ENCODE measurements at places on chromosomes 1 and 21.

- DNase-seq: peak; percentile 72
These were observed 34.4 kb downstream of the CAPZB start for GRCh38 chr1:19450811-19451515.

DNA sequence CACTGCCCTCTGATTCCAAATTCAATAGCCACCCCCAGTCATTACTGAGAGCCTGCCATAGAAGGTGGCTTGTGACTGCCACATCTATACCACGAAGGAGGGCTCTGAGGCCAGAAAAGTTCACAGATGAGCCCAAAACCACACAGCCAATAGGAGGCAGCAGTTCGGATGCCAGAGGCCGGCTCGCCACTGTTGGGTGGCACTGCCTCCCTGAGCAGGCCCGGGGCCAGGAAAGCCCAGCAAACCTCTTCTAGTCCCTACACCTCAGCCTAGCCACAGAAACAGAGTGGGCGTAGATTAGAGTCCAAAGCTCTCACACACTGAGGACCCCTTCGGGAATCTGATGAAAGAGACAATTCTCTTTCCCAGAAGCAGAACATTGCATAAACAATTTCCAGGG lies 5.9 kb upstream of the CAMK2N1 start:
- DNase-seq: no peak

DNA sequence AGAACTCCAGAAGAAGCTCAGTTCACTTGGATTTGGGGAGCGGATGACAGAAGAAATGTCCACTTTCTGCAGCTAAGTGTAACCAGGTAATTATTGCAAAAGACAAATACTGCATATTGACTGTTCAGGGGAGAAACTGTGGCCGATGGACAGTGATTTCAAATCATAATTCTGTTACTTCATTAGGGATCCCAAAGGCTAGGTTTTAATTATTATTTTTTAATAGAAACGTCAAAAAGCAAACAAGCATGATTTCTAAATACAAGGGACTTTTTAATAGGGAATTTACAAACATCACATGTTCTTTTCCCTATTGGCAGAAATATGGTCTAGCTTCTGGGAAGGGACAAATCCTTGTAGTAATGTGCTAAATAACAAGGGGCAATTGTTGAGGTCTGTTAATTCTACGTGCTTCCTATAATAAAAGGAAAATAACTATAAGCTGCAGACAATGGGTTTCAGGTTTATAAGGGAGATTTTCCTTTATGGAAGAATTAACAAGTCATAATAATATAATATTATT lies 15.5 kb downstream of the DIPK1A start:
- DNase-seq: no peak

DNA sequence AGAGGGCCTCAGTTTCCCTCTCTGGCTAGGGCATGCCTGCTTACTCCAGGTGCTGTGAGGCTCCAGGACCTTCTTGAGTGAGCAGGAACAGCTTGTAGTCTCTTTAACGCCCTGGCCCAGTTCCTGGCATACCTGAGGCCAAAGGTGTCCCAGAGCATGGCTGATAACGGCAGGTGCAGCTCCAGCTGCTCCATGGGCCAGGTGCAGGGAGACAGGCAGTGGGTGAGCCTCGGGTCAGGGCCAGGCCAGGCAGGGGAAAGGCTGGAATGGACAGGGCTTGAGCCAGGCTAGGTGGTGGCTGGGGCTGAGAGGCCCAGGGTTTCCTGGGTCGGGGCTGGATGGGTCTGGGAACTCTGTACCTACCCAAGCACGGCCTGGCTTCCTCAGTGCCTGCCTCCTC lies 18.3 kb downstream of the EDN2 start:
- no peak for DNase-seq

DNA sequence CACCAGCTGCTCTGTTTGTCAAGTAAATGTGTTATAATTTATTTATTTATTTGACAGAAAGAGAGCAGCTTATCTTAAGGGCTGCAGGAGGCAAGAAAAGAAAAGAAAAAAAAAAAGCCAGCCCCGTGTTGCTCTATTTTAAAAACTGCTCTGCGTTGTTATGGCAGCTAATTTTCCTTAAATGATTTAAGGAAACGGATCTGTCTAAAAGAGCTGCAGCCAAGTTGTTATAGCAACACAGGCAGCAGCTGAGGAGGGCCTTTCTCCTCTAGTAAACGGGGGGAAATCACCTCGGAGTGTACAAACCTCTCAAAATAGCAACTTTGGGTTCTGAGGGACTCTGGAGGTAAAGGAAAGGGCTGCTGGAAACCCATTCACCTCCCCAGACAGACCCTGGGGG lies 149.2 kb downstream of the BEND5 start:
- DNase-seq: peak; percentile 80

- peak; percentile 15 for DNase-seq
These were observed 15.9 kb upstream of the SRSF4 start for GRCh38 chr1:29197590-29197924.

DNA sequence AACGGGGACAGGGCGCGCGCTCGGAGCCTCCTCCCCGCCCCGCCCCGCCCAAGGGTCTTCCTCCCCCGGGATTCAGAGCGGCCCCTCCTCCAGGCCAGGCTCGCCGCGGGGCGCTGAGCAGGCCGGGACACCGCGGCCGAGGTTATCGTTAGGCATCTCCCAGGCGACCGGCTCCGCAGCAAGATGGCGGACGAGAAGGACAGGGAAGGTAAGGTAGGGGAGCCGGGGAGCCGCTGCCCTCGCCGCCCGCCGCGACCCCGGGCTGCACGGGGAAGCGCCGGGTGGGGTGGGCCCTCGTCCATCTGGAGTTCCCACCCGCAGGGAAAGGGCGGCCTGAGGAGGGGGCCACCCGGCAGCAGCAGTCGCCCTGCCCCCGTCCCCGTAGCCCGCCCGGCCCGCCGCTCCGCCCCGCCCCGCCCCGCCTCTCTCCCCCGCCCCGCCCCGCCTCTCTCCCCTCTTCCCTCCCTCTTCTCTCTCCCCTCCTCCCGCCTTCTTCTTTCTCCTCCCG lies 105.9 kb upstream of the HNRNPU start:
- peak; percentile 93 for DNase-seq

- no peak for DNase-seq
These were observed 19.4 kb upstream of the KCNAB2 start for GRCh38 chr1:6026095-6026809.

- DNase-seq: no peak
These were observed 74.1 kb downstream of the GADD45A start for GRCh38 chr1:67759066-67759465.

DNA sequence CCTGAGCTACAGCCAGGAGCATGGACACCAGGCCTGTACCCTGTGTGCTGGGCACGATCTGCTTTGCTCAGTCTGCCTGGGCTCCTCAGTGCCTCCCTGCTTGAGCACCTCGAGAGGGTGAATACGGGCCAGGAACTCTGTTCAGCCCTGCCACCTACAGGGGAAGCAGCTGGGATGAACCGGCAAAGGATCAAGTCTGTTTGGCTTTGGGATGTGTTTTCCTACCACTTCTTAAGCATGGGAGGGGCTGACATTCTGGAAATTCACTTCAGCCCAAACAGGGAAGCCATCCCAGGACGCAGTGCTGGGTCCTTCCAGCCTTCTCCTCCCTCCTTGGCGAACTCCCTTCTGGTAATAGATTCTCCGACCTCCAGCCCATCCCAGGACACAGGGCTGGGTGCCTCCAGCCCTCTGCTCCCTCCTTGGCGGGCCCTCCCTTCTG lies 55.8 kb upstream of the SELENON start:
- peak; percentile 85 for DNase-seq

GRCh38 chr1:243507001-243507671 lies 251.3 kb downstream of the SDCCAG8 start:
- DNase-seq: peak; percentile 53

- DNase-seq: no peak
These were observed 2.2 kb upstream of the TOR1AIP2 start for GRCh38 chr1:179879797-179880196.

GRCh38 chr1:33740040-33740744 lies 123.7 kb upstream of the HMGB4 start:
- DNase-seq: no peak

- peak; percentile 73 for DNase-seq
These were observed 35.7 kb downstream of the EDN2 start for GRCh38 chr1:41448821-41449220.

DNA sequence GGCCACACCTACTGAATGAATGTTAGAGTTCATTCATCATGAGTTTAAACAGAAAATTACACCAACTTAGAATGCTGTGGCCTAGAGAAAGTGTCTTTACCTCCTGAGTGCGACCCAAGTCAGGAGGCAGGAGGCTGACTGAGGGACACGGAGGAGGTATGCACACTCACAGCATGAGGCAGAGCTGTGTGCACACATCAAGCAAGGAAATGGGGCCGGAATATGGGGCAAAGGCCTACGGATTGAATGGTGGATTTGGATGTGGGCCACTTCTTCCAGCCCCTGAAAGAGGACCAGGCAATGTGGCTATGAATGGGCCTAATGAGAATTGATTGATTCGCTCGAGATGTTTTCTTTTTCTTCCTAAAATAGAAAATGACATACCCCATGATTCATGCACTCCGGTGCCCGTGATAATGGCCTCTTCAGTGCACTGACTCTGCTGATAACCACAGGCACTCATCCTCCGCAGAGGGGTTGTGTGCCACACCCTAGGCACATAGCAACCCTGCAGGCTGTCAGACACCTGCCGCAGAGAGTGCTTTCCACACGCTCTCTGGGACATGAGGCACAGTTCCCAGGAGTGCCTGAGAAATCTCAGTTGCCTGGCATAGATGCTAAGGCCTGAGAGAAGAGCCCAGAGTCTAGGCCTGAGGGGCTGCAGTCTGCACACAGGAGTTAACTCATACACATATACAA lies 155.5 kb downstream of the GLUL start:
- peak; percentile 56 for DNase-seq

GRCh38 chr1:167774710-167775109 lies 52.9 kb downstream of the MPZL1 start:
- DNase-seq: no peak

- no peak for DNase-seq
These were observed 1329.5 kb upstream of the B3GALT2 start for GRCh38 chr1:194515916-194516315.

GRCh38 chr1:104387716-104388508 lies 638.2 kb downstream of the AMY1C start:
- no peak for DNase-seq

DNA sequence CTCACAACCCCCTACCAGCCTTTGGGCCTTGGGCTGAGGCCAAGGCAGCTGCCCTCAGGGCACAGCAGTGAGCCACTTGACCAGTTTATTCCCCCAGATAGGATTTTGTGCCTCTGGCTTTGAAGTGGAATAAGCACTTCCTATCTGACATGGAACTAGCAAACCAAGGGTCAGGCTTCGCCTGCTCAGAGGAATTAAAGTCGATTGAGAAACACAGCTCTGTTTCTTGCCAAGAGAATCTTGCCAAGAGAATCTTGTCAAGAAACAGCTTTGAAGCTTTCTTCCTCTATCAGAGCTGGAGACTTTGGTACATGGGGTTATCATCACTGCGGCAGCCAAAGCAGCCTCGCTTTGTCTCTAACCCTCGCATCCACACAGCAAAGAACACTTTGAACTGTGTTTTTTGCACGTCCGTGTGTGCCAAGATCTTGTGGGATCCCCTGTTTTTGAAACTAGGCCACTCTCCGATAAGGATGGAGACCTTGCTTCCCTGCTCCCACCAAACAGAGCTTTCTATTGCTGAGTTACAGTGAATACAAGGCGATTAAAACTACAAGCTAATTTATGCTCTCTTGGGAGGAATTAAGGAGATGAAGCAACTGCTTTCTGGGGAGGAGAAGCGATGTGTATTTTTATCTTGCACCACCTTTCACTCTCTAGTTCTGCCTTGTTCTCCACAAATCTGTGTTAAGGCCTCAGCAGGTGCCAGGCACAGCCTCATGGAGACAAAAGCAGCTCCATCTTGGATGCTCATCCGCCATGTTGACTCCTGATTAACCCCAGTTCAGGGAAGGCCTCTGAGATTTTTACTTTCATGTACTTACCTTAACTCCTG lies 67.3 kb downstream of the RHOU start:
- DNase-seq: peak; percentile 40

GRCh38 chr21:45211661-45212060 lies 76.0 kb downstream of the POFUT2 start:
- DNase-seq: no peak

Data from tongue (tissue), 3 donors.